ENCODE measurements at places on chromosomes 2 and 18.
A peak's percentile ranks its signal among the peaks of the same experiment; 100 is the strongest.

GRCh38 chr18:48152549-48152948 lies 222.1 kb upstream of the SMAD2 start:
- DNase-seq, result no peak

GRCh38 chr2:192208848-192209247 lies 14.1 kb upstream of the TMEFF2 start:
- DNase-seq, result no peak

DNA sequence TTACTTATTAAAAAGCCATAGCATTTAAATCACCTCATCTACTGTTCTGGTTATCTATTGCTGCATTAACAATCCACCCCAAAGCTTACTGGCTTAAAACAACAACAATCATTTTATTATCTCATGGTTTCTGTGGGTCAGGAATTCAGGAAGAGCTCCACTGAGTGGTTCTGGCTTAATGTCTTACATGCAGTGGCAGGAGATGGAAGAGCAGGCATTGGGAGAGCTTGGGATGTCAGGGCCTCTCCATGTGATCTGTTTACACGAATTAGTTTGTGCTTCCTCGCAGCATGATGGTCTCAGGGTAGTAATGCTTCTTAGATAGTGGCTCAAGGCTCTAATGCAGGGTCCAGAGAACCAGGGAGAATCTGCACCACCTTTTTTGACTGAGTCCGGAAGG lies 14.4 kb upstream of the REL start:
- no peak for DNase-seq

DNA sequence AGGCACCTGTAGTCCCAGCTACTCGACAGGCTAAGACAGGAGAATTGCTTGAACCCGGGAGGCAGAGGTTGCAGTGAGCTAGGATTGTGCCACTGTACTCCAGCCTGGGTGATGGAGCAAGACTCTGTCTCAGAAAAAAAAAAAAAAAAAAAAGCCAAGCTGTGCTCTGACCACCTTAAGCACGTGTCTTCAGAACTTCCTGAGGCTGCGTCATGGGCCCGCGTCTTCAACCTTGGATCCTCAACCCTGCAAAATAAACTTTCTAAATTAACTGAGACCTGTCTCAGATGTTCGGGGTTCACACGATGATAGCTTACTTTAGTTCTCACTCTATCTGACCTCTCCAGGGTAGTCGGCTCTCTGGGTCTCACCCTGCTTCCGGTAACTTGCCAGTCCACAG lies 65.8 kb upstream of the CABLES1 start:
- no peak for DNase-seq

DNA sequence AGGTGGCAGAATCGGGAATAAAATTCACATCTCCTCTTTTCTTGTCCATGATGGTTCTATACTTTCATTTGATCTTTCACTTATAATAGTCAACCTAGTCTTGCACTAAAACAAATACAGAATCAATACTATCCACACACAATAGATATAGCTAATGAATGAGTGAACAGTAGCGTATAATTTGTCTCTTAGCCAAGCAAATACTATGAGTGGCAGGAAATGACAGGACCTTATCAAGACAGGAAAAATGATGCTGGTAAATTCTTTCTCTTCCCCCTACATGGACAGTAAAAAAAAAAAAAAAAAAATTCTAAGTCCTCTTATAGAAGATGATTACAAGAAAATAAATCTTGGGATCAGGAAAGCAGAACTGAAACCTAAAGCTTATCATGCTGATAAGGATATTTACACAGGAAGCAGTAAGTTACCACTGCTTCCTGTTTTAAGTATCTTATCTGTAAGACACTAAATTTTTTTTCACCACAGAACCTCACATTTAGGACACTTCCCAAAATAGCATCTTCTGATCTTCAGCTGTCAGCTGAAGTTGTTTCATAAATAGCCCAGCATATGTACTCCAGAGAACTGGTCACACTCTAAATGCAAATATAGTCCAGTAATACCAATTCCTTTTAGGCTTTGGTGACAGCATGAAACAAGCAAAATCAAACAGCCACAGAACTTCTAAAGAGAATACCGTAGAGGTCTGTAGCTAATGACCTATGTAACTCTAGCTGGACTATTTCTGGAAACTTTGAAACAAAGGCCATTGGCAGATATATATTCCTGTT lies 27.0 kb downstream of the IRS1 start:
- DNase-seq, result peak; percentile 85

DNA sequence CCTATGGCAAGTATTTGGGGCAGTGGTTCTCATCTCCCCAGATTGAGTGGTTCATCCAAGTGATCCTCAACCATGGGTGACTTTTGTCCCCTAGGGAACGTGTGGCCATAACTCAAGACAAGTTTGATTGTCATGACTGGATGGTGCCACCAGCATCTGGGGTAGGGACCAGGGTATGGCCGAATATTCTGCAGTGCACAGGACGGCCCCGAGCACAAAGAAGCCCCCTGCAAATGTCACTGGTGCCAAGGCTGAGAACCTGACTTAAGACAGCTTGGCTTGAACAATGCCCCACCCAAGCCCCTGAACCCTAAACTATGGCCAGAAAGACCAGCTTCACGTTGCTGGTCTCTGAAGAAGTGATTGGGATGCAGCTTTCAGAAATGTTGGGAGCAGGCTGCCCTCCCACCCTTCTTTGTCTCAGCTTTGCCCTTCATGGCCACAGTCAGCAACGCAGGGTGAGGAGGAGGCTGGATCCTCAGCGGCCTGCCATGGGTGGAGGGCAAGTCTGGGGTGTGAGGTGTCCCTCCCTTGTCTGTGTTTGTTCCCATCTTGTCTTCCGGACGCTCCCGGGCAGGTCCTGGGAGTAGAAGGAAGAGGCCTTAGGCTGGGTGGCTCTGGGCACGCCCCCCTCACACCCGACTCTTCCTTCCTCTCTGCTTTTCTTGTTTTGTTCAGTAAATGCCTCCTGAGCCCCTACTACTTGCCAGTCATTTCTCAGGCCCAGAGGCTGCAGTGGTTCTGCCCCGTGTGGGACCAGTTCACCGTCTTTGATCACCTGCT lies 43.4 kb downstream of the GREB1 start:
- no peak for DNase-seq

- no peak for DNase-seq
These were observed 21.0 kb upstream of the TGFA start for GRCh38 chr2:70574618-70575017.

- peak; percentile 71 for DNase-seq
These were observed 56.9 kb downstream of the ITGA6 start for GRCh38 chr2:172484253-172484652.

- no peak for DNase-seq
These were observed 7.9 kb upstream of the COLEC11 start for GRCh38 chr2:3587021-3587420.

- no peak for DNase-seq
These were observed 15.5 kb downstream of the LAMA1 start for GRCh38 chr18:7102131-7102530.

DNA sequence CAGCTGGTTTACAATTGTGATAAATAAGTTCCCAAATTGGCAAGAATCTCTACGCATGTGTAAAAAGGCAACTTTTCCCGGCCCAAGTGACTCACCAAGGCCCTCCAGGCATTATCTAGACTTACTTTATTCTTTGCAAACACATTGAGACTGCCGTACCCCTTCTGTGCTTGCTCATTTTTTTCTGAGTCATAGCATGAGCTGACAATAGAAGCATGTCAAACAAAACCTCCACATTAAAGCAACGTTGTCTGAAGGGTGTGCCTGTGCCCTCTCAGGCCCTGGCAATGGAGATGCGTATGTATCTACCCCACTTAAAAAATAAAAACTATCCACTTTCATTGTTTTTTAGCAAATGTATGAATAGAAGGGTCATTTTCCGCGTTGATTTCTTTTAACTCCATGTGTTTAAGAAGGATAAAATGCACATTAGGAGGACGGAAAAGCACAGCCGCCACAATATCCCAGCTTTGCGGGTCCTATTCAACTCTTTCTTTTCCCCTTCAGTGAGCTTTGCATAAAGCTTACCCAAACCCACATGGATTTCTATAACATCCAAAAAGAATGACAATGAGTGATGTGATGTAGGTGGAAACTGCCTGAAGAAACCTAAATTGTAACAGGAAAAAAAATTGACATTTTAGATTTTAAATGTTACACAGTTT lies 298.2 kb downstream of the CDCA7 start:
- no peak for DNase-seq

DNA sequence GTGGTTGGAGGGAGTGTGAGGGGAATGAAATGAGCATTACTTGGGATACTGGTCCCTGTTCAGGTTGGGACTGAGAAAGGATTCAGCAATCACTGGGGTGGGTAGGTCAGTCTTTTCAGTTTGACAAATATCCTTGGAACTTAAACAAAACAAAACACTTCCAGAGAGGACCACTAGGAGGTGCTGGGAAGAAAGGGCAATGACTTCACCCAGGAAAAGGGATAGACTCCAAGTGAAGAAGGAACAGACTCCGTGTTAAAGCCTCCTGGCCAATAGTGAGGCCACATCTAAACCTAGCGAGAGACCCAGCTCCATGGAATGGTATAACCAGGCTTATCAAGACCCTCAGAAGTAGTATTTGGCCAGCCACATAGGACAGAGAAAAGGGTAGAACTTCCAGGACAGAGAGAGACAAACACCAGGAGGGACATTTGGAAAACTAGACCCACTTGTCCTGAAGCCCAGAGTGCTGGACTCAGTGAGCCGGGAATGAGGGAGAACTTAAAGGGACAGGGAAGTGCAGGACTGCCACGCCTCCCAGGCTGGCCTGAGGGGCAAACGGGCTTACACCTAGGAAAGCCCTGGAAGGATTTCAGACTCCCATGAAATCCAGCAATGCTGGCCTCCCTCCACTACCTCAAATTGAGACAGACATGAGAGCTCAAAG lies 19.6 kb upstream of the KCNG3 start:
- DNase-seq, result peak; percentile 53

DNA sequence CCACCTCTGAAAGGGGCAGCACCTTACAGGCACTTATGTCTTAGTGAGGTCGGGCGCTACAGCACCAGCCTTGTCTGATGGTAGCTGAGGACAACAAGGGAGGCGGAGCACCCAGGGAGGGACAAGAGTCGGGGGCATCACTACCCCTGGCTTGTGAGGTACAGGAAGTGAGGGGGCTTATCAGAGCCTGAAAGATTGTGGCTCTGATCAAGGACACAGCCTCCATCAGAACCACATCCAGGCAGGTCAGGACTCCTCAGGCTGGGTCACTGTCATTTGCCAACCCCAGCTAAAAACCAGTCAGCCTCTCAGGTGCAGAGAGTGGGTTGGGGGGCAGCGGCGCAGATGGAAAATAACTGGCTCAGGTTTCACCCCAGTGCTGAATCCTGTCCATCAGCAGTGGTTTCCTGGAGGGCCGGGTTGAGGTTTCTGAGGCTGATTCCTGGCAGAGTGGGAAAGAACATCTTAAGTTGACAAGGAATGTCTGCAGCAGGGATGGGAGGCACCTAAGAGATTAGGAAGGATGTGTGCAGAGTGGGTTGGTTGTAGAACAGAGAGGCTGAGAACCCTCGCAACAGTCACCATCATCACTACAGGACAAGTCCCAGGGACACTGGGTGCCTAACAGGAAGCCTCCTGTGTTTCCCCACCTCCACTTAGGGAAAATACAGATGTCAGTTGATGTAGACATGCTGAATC lies 45.3 kb downstream of the FBLN7 start:
- no peak for DNase-seq

DNA sequence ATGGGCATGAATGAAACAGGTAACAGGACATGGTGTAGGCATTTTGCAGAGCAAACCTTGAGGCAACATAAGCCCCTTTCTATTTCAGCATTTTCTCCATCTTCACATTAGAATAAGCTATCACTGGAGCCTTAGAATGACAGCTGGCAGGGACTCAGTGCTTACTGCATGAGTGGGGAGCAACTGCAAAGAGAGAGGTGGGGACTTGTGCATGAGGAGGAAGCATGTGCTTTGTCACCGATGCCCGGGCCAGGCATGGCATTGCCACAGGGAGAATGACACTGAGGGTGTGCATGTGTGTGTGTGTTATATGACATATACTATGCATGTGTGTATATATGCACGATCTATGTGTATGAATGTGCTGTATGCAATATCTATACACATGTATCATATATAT lies 258.2 kb upstream of the RAB6C start:
- DNase-seq, result no peak

GRCh38 chr2:36530178-36530982 lies 67.6 kb downstream of the FEZ2 start:
- DNase-seq, result peak; percentile 15

DNA sequence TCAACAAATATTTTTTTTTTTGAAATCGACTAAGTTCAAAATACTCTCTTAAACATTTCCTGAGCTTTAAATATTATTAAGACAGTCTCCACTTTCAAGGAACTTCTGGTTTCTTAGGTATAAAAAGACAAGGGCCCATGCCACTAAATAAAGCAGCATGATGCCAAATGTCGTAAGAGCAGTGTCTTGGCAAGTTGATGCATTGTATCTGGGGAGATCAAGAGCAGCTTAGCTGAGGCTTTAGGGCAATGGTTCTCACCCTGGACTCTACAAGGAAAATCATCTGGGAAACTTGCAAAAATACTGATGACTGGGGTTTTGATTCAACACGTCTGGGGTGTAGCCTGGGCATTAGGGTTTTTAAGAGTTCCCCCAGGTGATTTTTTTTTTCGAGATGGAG lies 41.3 kb downstream of the COL4A3 start:
- DNase-seq, result no peak

- DNase-seq, result no peak
These were observed 29.0 kb downstream of the ZAP70 start for GRCh38 chr2:97742381-97742847.

DNA sequence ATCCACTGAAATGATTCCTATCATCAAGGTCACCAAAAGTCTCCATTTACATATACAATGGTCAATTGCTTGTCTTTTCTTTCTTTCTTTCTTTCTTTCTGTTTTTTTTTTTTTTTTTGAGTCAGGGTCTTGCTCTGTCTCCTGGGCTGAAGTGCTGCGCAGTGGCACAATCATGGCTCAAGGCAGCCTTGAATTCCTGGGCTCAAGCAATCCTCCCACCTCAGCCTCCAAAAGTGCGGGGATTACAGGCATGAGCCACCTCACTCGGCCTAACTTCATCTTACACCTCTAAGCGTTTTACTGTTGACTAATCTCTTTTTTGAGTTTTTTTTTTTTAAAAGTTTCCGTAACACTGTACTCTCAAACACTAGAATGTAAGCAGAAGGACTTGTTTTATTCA lies 867 bp downstream of the SF3B6 start:
- no peak for DNase-seq

DNA sequence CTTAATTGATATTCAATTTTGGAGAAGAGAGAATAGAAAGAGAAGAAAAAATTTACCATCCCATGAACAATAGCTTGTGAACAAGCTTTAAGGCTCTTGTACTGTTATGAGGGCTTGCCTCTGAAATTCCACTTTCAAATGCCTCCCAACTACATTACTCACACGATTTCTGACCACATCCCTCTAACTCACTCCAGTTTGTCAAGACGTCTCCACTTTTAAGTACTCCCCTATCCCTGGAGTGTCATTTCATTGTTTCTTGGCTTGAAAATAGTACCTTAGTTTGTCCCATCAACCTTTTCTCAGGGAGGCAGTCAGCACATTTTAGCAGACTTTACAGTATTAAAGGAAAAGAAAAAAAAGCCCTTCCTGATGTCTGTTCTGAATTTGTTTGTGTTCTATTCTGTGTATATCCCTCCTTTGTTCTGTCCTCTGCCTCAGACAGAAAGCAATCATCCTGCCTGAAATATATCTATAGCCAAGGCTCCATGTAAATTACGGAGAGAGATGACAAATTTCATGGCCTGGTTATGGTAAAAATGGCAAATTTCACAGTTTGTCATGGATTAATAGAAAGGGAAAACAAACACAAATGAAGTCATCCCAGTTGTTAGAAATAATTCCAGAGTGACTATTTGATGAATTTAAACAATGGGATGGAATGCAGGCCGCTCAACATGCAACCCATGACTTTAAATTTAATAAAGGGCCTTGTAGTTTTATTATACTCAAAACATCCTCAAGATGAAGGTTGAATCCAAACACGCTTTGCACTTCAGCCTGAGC lies 228.8 kb downstream of the ETAA1 start:
- no peak for DNase-seq

All from Kasumi-1 (cell line).